ENCODE measurements at places on chromosomes 4 and X.

DNA sequence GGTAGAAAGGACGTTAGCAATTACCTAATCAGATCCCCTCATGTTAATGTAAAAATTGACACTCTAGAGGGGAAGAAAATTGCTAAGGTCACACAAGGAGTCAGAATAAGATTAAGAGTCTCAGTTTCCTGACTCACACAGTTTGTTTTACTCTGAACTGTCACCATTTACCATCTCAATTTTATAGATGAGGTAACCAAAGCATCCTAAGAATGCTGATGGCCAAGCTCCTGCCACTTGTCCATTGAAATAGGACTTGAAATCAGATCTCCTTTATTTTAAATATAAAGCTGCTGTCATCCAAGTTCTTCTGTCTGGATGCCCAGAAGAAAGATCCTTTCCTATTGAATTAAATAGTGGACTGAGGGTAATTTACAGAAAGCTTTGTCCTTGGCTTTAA lies 114.8 kb upstream of the VAMP7 start:
- DNase-seq: no peak

DNA sequence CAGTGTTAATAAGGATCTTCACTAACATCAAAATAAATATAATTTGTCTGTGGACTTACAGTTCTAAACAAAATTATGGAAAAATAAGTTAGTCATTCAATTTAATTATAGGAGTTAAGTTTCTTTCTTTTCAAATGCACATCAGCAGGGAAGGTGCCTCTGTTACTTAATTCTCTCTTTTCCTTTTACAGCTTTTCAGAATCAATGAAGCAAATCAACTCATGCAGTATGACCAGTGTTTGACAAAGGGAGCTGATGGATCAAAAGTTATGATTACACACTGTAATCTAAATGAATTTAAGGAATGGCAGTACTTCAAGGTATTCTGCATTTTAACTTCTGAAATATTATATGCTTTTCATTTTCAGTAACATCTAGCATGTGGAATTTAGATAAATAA lies 15.9 kb downstream of the HMGB2 start:
- DNase-seq: no peak

DNA sequence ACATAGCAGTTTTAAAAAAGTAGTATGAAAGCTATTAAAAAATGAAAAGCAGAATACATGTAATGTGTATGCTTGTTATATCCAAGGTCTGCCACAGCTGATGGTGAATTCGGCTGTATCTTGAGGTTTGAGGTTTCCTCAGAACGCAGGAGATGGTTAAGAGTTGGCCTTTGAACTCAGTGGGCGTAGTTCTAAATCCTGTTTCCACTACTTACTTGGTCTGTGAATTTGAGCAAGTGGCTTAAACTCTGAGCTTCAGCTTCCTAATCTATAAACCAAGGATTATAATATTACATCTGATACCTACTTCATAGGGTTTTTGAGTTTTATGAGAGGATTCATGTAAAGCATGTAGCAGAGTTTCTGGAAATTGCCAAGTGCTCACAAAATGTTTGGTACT lies 125.2 kb downstream of the STIM2 start:
- peak; percentile 38 for DNase-seq

GRCh38 chr4:10180603-10180926 lies 64.0 kb upstream of the WDR1 start:
- no peak for DNase-seq
